ENCODE measurements at places on chromosomes 2 and 18. TPM values are rescaled to one million over a fixed set of nuclear protein-coding genes. Genes with fewer than 3 reads are reported as not detected.

ALK gene
- total RNA-seq: 0.09 TPM

PRSS56 gene
- total RNA-seq: not detected

LCT gene
- 0.06 TPM for total RNA-seq

ALS2 gene
- total RNA-seq: 36.4 TPM

ECEL1 gene
- total RNA-seq: 6.5 TPM

TEX44 gene
- not detected for total RNA-seq

RESP18 gene
- total RNA-seq: not detected

SLC5A7 gene
- 0.15 TPM for total RNA-seq

CD8B gene
- total RNA-seq: 0.35 TPM

LIMS4 gene
- 1.4 TPM for total RNA-seq

AFF3 gene
- 3.0 TPM for total RNA-seq

TNFAIP6 gene
- total RNA-seq: 2.0 TPM

SPR gene
- 10.7 TPM for total RNA-seq

SIX3 gene
- total RNA-seq: 0.21 TPM

DNA sequence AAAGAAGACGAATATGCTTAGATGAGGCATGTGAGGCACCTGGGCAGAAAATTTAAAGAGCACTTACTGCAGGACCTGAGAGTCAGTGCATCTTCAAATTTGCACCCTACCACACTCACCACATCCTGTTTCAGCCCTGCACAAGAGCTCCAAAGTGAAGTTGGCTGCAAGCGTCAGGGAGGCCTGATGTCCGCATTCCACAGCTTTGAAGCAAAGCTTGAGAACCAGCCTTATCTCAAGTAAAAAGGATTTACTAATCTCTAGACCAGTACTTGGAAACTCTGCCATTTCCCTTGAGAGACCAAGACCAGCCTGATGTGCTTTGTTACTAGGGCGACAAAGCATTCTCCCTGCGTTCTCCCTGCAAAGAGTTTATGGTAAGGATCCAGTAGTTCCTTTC lies 3.4 kb upstream of the ASNSD1 start:
- DNase-seq: no peak

- no peak for DNase-seq
Observed at GRCh38 chr2:141957321-141957720, 173.5 kb downstream of the LRP1B start.

DNA sequence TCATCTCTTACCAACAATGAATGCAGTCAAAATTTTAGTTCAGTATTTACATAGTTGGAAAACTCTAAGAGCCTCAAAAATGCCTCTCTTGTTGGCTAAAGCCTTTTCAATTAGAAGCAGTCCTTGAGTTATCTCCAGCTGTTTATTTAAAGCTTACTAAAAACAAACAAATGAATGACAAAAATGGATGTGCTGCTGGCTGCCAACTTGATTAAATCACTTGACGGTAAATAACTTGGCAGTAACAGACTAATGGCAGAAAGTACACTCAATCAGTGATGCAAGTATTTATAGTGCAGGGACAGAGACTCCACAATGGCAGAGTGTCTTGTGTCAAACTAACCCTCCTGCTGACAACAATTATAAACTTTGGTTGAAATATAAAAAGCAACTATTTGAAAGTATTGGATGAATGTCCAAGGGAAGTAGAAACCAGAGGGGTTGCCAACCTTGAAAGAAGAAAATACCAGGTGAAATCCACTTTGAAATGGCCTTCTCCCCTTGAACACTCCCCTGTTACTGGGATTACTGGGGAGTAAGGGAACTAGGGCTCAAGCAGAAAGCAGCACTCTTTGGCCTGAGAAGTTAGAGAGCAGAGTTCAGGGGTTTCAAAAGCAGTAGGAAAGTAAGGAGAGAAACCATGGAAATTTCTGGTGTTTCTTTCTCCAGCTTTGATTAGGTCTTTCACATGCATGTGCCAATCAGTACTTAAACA lies 245.2 kb upstream of the SPHKAP start:
- no peak for DNase-seq

GRCh38 chr2:74756356-74756890 lies 77.5 kb upstream of the HK2 start:
- no peak for DNase-seq

GRCh38 chr2:54710216-54710615 lies 13.2 kb upstream of the EML6 start:
- no peak for DNase-seq

GRCh38 chr2:176126929-176127773 lies 2.4 kb upstream of the HOXD8 start:
- DNase-seq: peak; percentile 83

DNA sequence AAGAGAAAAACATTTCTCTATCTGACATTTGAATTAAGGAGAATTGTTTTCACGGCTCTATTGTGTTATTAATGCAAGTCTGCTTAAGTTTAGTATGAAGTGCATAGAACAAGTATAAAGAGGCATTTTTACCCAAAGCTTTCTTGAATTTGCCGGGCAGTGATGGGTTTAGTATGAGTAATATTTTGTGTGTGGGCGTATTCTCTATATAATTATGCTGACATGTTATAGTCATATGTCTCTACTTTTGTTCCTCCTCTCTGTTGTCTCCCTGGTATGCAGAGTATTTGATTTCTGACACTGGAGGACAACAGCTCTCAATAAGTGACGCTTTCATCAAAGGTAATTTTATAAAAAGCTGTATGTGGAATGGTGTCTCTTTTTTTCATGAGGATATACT lies 45.9 kb downstream of the PIKFYVE start:
- no peak for DNase-seq

- no peak for DNase-seq
Observed at GRCh38 chr2:19031642-19032041, 326.8 kb downstream of the OSR1 start.

- no peak for DNase-seq
Observed at GRCh38 chr2:23757686-23758433, 169.1 kb downstream of the ATAD2B start.

DNA sequence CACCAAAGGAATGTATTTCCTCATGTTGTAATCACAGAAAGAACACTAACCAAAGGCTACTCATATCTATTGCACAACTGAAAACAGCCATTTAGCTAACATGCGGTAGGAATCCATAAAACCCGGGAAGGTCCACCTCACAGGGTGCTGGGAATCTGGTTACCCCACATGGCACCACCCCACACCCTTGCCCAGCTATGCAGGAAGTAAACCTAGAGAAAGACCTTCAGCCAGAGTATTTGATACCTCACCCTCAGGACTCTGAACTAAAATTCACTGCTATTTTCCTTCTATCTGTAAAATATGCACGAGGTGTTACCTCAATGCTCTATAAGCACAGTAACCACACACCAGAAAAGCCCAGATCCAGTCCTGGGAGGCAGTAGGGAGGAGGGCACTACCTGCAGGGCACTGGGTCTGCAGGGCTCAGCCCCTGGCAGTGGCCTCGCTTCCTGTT lies 45.8 kb downstream of the PTPN2 start:
- no peak for DNase-seq

DNA sequence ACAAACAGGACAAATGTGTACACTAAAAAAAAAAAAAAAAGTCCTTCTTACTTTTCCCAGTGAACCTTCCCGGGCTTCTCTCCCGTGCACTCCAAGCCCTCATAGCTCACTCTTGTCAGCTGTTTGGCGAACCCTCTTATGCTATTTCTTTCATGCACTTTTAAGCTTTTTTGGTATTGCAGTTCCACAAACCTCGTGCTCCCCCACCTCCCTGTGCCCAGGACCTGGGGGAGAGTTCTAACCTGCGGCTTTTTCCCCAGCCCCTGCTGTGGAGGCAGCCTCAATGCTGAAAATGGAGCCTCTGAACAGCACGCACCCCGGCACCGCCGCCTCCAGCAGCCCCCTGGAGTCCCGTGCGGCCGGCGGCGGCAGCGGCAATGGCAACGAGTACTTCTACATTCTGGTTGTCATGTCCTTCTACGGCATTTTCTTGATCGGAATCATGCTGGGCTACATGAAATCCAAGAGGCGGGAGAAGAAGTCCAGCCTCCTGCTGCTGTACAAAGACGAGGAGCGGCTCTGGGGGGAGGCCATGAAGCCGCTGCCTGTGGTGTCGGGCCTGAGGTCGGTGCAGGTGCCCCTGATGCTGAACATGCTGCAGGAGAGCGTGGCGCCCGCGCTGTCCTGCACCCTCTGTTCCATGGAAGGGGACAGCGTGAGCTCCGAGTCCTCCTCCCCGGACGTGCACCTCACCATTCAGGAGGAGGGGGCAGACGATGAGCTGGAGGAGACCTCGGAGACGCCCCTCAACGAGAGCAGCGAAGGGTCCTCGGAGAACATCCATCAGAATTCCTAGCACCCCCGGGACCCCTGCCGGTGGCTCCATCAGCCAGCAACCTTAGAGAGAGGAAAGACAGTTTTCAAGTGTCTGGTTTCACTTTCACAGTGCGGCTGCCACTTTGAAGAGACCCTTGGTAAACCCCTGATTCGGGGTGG lies 826 bp downstream of the KCNE4 start:
- no peak for DNase-seq

- DNase-seq: no peak
Observed at GRCh38 chr2:72995430-72996116, 75.9 kb downstream of the SFXN5 start.

GRCh38 chr2:67445652-67446268 lies 48.6 kb downstream of the ETAA1 start:
- DNase-seq: no peak

- DNase-seq: no peak
Observed at GRCh38 chr2:226791056-226791486, 8.5 kb downstream of the IRS1 start.

DNA sequence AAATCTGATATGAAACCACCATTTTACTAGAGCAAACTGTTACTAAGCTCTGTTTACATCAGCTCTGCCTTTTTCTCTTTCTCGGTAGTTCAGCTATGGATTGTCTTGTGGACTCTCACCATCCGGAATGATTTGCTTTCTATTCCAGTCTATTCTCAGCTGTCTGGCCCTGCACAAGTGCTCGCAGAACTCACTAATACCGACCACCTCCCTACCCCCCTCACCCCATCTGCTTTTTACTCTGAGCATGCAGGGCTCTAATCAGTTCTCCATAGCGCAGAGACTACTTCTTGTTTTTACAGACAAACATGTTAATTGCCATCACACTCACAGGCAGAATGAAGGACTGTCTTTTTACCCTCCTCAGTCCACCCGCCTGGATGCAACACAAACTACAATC lies 180.7 kb upstream of the POU3F3 start:
- DNase-seq: no peak

GRCh38 chr18:64175432-64175831 lies 26.5 kb upstream of the LINC00305 start:
- DNase-seq: no peak

- no peak for DNase-seq
Observed at GRCh38 chr2:70937866-70938585, 2.3 kb downstream of the ATP6V1B1 start.

DNA sequence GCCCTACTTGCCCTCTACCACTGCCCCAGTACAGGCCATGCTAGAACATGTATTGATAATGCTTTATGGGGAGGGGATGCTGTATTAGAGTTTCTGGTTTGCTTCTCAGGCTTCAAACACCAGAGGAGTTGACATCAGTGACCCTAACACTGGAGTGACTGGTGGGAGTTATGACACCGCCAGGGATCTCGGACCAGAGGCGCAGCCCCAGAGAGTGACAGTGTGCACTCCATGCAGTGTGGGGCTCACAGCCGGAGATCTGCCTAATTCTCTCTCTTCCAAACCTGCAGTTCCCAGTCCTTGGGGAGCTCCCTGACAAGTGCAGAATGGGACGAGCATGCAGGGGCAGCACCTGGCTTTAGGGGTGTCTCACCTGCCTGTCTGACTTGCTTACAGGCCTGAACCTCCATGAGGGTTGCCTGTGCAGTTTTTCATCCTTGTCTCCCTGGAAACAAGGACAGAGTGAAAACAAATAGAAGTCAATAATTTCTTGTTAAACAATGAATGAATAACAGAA lies 244.9 kb upstream of the MYT1L start:
- peak; percentile 20 for DNase-seq

DNA sequence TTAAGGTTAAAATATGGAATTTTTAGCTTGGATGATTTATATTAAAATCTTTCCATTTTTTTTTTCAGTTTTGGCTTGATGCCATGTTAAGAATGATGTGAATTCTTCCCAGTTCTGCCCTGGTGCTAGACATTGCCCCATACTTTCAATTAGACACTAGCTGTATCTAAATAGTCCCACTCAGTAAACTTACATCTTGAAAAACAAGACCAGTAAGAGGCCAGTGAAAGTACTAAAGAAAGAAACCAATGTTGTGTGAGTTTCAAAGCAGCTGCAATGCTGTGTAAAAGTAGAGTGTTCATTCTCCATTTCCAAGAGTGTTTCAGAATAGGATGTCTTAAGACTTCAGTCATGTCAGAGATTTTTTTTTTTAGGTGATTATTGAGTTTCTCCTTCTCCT lies 40.0 kb upstream of the CYBRD1 start:
- no peak for DNase-seq

DNA sequence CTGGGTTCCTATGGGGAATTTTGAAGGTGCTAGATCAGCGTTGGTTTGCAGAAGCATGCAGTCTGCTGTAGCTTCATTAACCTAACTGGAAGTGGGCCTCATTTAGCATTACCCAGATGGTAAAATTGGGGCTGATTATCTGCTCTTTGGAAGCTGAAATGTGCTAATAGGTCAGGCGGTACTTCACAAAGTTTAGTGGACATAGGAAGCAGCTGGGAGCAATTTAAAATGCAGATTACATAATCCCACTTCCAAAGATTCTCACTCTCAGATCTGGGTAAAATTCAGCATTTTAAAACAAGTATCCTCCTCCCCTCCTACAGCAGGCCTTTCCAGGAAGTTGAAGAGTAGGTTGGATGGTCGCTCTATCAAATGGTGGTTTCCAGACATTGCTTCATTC lies 907.0 kb downstream of the CPS1 start:
- no peak for DNase-seq

- no peak for DNase-seq
Observed at GRCh38 chr2:148670773-148671172, 26.2 kb downstream of the EPC2 start.

DNA sequence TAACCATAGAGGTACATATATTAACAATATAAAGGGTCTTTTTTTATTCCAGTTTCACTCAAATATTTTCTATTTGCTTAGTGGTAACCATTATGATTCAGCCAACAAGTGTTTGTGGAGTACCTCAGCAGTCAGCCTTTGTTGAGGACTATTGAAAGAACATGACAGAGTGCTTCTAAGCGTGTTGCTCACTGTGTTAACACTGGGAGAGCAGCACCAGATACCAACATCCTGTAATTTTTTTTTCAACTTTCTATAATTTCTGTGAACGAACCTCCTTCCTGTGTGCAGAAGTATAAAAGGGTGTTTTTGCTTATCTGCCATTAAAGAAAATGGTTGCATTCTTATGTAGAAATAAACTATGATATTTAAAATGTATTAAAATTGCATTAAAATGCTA lies 239.0 kb downstream of the PHLPP1 start:
- no peak for DNase-seq

DNA sequence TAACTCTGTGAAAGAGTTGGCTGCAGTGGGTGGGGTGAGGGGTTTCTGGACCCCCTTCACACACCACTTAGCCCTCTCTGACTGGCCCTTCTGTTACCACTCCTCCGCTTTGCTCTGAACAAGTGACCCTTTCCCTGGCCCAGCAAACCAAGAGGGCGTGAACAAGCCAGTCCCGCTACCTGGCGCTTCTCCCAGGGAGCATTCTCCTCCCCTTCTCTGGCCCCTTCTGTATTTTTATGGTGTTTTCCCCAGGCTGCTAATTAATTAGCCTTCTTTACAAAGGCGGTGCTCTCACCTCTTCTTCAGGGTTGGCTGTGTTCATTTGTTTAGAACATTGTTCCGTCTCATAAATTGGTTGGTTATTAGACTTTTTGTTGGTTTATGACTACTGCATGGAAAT lies 180.1 kb downstream of the MGAT5 start:
- no peak for DNase-seq

- peak; percentile 33 for DNase-seq
Observed at GRCh38 chr2:56008661-56009431, 85.3 kb upstream of the EFEMP1 start.

All from H1 (cell line).